ENCODE measurements at places on chromosomes 3 and 15.

DNA sequence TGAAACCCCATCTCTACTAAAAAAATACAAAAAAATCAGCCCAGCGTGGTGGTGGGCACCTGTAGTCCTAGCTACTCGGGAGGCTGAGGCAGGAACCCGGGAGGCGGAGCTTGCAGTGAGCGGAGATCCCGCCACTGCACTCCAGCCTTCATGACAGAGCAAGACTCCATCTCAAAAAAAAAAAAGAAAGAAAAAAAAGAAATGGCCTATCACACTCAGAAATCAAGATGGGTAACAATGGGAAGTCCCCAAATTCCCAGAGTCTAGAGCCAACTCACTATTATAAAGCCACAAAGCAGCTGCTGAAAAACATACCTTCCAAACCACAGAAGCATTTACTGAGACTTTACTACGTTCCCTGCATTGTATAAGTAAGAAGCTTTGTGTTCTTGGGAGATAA, 7.5 kb downstream of the HDGFL3 start:
- DNase-seq: no peak

DNA sequence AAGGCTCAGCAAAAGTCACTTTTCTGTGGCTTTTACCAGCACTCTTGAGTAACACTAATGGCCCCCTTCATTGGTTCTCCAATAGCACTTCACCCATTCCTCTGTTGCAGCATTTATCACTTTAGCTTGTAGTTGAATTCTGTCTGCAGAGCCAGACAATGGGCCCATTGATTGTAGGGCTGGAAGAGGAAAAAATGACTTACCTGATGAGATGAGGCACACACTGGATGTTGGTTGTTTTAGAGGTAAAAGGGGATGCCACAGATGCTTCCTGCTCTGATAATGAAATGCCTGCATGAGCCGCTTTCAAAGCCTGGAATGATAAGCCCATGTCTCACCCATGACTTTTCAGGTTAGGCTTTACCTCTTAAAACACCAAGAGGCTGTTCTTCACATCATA, 64.3 kb downstream of the PLAAT1 start:
- DNase-seq: no peak

DNA sequence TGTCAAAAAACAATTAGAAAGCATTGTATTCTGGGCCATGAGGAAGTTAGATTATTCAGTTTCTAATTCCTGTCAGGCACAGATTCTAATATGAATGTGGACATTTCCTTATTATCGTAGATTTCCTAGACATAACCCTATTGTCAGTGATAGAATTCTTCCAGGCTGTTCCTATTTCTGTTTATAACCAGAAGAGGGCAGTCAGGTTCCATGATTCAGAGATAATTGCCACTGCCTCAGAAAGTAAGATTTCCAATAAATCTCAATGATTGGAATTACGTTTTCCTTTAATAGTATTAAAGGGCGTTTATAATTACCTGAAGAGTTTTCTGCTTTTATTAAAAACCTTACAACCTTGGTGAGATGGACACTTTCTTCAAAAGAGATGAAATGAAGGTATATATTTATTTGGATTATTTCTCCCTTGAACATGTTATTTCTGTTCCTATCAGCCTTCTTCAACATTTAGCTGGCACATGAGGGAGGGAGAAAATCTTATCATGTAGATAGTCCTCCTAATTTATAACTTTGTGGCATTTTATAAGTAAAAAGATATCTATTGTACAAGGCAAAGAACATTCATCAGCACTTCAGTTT, 439.2 kb downstream of the MCTP2 start:
- DNase-seq: no peak

DNA sequence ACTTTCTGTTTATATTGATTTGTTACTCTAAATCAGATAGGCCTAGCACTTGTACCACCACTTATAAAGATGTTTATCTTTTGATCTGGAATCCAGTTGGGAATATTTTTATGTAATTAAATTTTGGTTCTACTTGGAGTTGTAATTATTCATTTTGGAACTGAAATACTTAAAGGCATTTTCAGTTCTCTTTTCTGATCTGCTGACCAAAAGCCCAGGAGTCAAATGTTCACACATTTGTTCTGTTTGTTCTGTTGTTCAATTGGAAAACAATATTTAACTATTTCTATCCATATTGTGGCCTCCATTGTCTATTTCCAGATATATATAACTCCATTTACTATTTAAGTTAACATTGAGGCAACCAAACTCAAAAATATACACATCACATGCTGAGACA, 912.4 kb upstream of the EPHA6 start:
- DNase-seq: no peak

- DNase-seq: no peak
Measured at GRCh38 chr3:151880416-151880690, 6.9 kb downstream of the SUCNR1 start.

- no peak for DNase-seq
Measured at GRCh38 chr3:55789516-55789915, 302.4 kb upstream of the WNT5A start.

GRCh38 chr3:62546266-62546665, 172.9 kb upstream of the FEZF2 start:
- no peak for DNase-seq

DNA sequence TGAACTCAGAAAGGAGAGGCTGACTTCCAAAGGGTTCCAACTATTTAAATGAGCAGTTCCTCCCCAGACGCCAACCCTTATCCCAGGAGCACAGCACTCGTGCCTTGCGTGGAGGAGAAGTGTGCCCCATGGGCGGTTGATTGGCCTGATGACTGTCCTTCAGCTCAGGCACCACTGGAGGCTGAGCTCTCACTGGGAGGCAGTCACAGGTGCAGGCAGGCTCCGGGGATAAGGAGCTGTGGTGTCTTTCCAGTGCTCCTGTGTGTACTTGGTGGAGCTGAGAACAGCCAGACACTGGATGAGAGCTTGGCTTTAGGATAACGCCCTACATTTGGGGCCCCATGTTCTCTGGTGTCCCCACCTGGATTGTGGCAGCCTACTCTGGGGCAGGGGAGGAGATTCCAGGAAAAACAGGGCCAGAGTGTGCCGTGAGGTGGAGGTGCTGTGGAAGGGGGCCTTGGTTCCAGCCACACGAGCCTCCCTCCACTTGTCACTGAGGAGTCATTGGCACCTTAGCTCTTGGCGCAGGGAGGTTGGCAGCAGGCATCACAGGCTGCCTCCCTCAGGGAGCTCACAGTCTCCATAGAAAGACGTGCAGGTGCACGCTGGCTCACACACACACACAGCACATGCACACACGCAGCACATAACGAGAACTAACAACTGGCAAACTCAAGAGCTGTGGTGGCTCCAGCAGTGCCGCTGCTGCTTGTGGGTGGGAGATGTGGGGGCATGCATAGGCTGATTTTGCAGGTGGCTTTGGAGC, 22.7 kb upstream of the EPHB3 start:
- no peak for DNase-seq

DNA sequence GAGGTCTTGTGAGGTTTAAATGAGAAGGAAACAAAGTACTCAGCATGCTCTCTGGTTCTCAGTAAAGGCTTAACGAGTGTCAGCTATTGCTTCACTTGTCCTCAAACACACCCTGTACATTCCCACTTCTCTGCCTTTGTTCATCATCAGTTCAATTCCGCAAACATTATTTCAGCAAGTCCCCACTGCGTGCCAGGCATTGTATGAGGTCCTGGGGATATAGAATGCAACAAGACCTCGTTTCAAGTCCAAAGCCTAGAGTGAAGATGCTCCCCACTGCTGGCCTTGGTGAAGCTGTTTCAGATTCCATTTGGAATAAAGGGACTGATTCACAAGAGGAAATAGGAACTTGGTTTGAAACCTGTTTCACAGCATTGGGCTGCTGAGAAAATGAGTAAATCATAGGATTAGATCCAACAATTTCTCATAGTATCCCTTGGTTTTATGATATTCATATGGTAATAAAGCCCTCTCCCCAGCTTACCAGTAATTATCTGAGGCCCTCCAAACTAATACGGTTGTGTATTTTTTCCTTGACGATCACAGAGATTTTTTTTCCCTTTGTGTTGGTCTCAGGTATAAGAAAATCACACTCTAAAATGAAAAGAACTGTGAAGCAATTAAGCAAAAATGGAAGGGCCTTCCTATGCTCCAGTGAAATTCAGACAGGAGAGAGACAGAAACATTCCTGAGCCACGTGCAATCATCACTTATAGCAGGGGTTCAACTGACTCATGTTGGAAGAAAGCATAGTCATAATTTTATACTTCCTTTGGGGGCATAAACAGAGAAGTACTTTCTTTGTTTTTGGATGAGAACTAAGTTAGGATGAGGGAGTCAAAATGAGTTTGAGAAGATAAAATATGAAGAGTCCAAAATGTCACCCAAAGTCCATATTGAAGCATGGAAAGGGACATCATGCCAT, 258.6 kb downstream of the RORA start:
- no peak for DNase-seq
